ENCODE measurements at places on chromosomes 3 and 15.

DNA sequence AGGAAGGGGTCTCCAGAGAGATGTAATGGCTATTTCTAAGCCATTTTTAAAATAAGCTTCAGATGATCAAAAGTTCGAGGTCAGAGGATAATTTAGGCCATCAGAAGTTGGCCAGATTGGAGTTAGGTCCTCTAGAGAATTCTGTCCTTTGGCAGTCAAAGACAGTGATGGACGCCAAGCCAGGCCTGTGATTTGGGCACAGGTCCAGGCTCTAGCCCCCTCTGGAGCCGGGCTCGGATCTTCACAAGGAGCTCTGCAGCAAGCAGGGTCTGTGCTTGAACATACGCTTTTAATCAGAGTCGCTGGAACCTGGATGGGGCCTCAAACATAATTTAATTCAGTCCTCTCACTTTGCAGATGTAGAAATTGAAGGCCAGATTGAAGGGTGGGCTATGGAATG, 151.4 kb upstream of the BCL6 start:
- DNase-seq, result no peak

- peak; percentile 48 for DNase-seq
Observed at GRCh38 chr3:50194903-50195500, 3.6 kb downstream of the GNAT1 start.

DNA sequence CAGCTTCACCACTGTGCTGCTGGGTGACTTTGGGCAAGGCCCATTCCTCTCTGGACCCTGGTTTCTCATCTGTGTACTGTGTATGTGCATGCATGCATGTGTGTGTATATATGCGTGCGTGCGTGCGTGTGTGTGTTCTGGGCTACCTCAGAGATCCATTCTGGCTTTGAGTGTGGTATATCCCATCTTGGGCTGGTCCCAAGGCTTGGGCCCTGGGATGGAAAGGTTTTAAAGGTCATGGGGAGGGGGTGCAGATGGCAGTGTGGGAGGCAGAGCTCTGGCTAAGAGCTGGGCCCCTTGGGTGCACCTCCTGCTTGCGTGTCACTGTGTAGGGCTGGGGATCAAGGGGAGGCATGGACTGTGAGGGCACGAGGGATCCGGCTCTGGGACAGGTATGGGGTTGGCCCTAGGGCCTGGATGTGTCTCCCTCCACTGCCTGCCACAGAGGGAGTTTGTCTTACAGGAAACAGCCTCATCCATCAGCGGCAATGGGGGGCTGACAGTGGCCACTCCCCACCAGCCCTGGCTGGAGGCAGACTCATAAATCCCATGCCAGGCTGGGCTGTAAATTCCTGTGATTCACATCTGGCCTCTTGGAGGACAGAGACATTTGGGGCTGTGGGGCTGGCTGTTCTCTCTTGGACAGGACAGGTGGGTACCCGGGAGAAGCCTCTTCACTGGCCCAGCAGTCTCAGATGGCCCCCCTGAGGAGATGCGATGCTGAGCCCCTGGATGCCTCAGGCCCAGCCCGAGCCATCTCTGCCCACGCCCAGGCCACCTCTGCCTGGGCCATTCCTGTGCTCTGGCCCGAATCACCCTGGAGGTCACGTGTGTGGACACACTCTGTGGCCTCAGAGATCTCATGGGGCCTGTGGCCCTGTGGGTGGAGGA, 21.4 kb upstream of the CSPG4 start:
- no peak for DNase-seq

DNA sequence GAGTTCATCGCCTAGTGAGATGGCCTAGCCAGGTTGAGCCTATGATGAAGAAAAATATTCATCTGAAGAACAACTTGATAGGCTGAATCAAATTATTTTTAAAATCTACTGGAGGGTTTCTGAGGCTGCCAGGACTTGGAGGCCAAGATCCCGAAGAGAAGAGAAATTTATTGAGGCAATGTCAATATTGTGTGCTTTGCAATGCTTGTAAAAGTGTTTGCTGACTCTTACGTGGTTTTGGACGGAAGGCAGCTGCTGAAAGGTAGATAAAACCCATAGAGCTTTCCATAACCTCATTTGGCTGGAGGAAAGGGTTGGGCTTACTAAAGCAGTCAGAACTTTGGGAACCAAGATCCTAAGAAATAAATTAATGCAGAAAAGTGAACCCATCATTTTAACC, 361.0 kb upstream of the IL12A start:
- DNase-seq, result no peak

DNA sequence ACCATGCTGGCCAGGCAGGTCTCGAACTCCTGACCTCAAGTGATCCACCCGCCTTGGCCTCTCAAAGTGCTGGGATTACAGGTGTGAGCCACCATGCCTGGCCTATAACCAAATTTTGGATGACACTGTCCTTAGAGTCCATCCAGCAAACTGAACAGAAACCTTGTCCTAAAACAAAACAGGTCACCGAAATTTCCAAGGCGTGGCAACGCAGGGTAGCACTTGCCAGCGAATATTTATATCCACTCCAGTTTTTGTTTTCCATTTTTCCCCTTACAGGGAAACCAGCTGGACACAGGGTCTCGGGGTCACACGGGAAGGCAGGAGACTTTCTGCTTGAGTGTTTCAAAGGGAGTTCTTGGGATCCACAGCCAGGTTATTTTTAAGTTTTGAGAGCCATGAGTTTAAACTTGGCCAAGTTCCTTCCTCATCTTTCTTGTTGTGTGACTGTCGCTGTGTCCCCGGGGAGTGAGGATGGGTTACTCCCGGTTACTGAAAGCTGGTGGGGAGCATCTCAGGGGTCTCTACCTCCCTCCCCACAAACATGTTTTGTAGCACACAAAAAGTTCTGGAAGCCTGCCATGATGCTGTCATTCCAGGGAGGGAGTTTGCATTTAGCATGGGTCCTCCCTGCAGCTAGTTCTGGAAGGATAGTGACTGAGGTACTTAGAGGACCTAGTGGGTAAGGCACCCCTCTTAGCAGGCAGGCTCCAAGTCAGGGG, 12.6 kb downstream of the LIMD1 start:
- no peak for DNase-seq
